H1 (cell line): ENCODE measurements at places on chromosomes 13 and 19. TPM values are rescaled to one million over a fixed set of nuclear protein-coding genes. Genes with fewer than 3 reads are reported as not detected.

Gene FFAR2
- not detected in 2 replicates for total RNA-seq

Gene KHSRP
- total RNA-seq: 573 and 582 TPM in 2 replicates

Gene SULT2A1
- not detected in 2 replicates for total RNA-seq

Gene ZNF730
- total RNA-seq: 24.7 and 29.4 TPM in 2 replicates

Gene DACT3
- 1.5 and 2.0 TPM in 2 replicates for total RNA-seq

Gene AP2S1
- 195 and 205 TPM in 2 replicates for total RNA-seq

Gene IFNL1
- total RNA-seq: not detected in 2 replicates

Gene SMAD9
- 1.0 and 1.4 TPM in 2 replicates for total RNA-seq

Gene PGLYRP1
- total RNA-seq: not detected in 2 replicates

Gene ZNF225
- 4.3 and 5.0 TPM in 2 replicates for total RNA-seq

Gene ZNF784
- total RNA-seq: 8.0 and 8.6 TPM in 2 replicates

Gene WDFY2
- total RNA-seq: 29.0 and 31.1 TPM in 2 replicates

Gene OSCAR
- 0.90 and 1.1 TPM in 2 replicates for total RNA-seq

Gene CGB5
- 0.63 TPM in 1 of 2 replicates, not detected in the other for total RNA-seq

Gene TEKTIP1
- total RNA-seq: 1.0 and 1.1 TPM in 2 replicates

Gene HTR2A
- not detected in 2 replicates for total RNA-seq

Gene TJP3
- 24.6 and 26.1 TPM in 2 replicates for total RNA-seq

Gene ZNF439
- total RNA-seq: 0.17 TPM in 1 of 2 replicates, not detected in the other

Gene PLPPR3
- total RNA-seq: 66.2 and 71.7 TPM in 2 replicates

Gene RYR1
- 10.7 and 11.8 TPM in 2 replicates for total RNA-seq

Gene ZNF534
- total RNA-seq: not detected in 2 replicates

Gene SIRT2
- 6.1 and 6.5 TPM in 2 replicates for total RNA-seq

Gene SIGLEC8
- not detected in 2 replicates for total RNA-seq

Gene KBTBD6
- total RNA-seq: 10.2 and 11.3 TPM in 2 replicates

Gene CBY2
- total RNA-seq: not detected in 2 replicates

Gene NAPSA
- total RNA-seq: 0.71 and 1.1 TPM in 2 replicates

Gene KLK12
- not detected in 2 replicates for total RNA-seq

Gene ZNF28
- 22.8 and 23.0 TPM in 2 replicates for total RNA-seq

Gene TMEM86B
- 2.0 and 2.1 TPM in 2 replicates for total RNA-seq

Gene KIR2DL1
- not detected in 2 replicates for total RNA-seq

Gene U2AF1L4
- total RNA-seq: 15.1 and 18.5 TPM in 2 replicates

Gene OR4F17
- 0.30 TPM in 1 of 2 replicates, not detected in the other for total RNA-seq

Gene SYT5
- 0.35 and 0.99 TPM in 2 replicates for total RNA-seq

Gene SRRM5
- 0.11 and 0.25 TPM in 2 replicates for total RNA-seq

Gene AMER2
- 0.50 and 0.57 TPM in 2 replicates for total RNA-seq

Gene SIGLEC12
- not detected in 2 replicates for total RNA-seq

Gene TMEM150B
- 0.88 and 0.91 TPM in 2 replicates for total RNA-seq

Gene LHFPL6
- total RNA-seq: 15.5 and 17.0 TPM in 2 replicates

Gene WASF3
- 39.8 and 40.1 TPM in 2 replicates for total RNA-seq

Gene ZNF541
- total RNA-seq: 0.50 TPM in 1 of 2 replicates, not detected in the other
